ENCODE measurements at places on chromosomes 5 and 9.

GRCh38 chr9:129445794-129446306 lies 175.1 kb downstream of the C9orf50 start:
- no peak for DNase-seq

- DNase-seq = no peak
Observed at GRCh38 chr9:5188060-5188984, 2.9 kb upstream of the INSL6 start.

DNA sequence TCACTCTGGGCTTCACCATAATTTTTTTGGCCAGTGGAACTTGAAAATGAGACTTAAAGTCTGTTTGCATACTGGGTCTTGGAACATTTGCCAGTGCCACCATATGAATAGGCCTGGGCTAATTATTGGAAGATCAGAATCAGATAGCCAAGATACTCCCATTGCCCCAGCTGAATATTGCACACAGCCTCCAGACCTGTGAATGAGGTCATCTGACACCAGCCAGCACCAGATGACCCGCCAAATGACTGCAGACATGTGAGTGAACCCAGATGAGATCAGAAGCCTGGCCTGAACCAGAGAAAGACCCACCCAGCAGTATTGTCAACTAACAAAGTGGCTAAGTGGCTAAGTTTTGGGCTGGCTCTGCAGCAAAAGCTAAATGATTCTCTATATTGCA lies 220.5 kb upstream of the MPDZ start:
- no peak for DNase-seq

- no peak for DNase-seq
Observed at GRCh38 chr5:82544004-82544403, 265.9 kb upstream of the RPS23 start.

GRCh38 chr9:21789541-21790037 lies 12.8 kb upstream of the MTAP start:
- peak; percentile 77 for DNase-seq

DNA sequence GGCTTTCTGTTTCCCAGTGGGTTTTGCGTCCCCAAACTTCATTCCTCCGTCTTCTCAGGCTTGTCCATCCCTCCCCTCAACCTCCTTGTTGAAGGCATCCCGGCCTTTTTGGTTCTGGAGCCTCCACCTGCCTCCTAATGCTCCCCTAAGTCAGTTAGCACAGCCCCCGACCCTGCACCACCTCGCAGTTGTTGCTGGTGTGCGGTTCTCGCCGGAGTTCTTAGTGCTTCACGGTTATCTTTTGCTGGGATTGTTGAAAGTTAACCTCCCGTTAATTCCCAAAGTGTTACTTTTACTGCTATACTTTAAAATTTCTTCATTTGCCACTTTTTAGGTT lies 447 bp downstream of the UBLCP1 start:
- DNase-seq = no peak

DNA sequence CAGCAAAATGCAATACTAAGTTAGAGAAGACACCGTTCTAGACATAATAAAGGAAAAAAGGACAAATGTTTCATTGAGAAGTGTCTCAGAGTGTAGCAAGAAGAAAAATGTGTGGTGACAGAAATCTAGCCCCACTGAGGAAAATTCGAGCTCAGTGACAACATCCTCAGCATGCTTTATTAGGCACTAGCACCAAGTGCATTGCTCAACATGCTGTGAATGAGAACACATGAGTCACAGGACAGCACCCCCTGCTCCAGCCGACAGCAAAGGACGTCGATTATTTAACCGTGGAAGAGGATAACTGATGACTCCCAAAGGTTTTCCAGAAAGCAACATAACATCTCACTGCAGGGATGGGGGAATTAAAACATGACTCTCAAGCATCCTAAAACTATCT lies 182.7 kb downstream of the GNAQ start:
- DNase-seq = no peak

GRCh38 chr5:160547872-160548271 lies 126.2 kb downstream of the PTTG1 start:
- no peak for DNase-seq

DNA sequence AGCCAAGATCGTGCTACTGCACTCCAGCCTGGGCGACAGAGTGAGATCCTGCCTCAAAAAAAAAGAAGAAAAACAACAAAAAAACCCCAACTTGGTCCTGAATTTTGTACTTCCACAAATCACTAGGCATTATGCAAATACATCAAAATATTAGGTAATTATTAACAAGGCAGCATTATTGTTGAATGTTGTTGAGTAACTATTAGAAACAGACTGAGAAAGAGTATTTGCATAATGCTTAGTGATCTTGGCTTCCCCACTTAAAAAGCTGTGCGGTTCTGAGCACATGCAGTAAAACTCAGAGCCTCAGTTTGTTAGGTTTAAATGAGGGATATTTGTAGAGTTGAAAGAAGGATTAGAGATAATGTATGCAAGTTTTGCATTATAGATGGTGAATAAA lies 64.2 kb downstream of the SCAMP1 start:
- no peak for DNase-seq

- DNase-seq = no peak
Observed at GRCh38 chr9:136773386-136774044, 9.2 kb upstream of the LCN15 start.

DNA sequence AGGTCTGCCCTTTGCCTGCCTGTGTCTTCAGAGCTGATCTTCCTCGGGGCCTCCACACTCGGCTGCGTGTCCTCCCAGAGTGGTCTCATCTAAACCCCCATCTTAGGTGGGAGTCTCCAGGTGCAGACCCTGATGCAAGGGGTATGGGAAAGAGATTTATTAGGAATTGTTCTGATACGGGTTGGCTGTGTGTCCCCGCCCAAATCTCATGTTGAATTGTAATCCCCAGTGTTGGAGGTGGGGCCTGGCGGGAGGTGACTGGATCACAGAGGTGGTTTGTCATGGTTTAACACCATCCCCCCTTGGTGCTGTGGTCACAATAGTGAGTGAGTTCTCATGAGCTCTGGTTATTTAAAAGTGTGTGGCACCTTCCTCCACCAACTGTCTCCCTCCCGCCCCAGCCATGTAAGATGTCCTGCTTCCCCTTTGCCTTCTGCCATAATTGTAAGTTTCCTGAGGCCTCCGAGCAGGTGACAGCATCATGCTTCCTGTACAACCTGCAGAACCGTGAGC lies 208.4 kb downstream of the AOPEP start:
- no peak for DNase-seq

DNA sequence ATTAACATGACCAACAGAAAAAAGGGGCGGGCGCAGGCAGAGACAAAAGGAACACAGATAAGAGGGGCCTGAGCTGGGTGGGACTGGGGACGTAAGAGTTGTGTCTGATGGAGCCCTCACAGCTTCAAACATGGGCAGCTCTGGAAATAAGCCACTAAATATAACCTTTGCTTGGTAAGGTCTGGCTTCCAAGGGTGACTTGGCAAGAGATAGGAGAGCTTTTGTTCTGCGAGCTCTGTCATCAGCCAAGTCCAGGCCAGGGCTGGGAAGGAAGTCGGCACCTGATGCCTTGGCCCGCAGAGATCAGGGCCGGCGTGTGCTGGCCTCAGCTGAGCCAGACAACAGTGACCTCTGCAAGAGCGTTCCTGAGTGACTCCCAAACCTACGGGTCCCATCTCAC lies 11.8 kb downstream of the TRUB2 start:
- DNase-seq = no peak

- no peak for DNase-seq
Observed at GRCh38 chr9:96302021-96302420, at the start of gene HSD17B3. Gene HSD17B3, minus strand, starts transcription at chr9:96302176. Its CDS starts 72 bp downstream, at chr9:96302104.

DNA sequence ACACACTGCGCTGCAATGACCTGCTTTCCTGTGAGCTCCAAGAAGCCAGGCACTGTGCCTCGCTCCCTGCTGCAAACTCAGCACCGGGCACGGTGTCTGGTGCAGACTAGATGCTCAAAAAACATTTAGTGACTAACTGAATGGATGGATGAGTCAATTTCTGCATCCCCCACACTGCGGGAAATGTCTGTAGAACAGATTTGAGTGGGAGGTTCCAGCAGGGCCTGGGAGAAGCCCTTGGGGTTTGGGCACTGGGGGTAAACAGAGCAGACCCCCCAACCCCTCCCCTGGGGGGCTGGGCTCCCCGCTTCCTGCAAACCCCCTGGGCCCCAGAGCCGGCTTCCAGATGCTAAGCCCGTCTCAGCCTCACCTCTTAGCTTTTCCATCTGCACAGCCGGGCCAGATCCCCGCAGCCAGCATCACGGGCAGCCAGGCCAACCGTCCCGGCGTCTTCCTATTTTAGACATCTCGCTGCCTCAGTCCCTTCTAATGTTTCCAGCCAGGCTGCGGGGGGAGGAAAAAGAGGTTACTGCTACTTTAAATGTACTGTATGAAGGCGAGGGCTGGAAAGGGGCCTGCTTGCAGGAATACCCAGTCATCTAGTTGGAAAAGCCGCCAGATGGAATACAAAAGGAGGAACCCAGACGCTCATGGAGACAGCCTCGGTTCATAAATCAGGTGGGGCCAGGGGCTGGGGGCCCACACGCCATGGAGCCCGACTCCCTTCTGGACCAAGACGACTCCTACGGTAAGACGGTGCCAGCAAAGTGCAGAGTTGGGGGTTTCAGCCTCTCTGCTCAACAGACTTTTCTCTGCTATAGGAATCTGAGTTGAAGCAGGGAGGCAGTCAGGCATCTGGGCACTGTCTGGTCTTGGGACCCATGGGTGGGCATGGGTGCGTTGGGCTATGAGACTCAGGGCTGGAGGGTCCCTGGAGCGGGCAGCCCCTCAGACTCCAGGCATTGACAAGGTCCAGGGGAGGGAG lies 67.1 kb upstream of the GGTA1 start:
- DNase-seq = peak; percentile 15

DNA sequence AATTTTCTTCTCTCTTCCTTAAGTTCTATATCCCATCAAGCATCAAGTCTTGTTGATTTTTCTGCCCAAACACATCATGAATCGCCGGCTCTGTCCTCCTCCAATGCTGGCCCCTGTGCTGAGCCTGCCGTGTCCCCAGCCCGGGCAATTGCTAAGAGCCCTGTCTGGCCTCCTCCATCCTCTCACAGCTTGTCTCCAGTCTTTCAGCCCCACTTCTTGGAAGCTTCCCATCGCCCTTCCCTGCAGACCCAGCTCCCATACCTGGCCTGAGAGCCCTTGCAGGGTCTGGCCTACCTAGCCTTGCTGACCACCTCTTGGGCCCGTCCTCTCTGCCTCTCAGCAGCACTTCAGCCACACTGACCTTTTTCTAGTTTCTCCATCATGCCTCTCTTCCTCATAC lies 61.9 kb downstream of the COL15A1 start:
- no peak for DNase-seq

- no peak for DNase-seq
Observed at GRCh38 chr9:95935861-95936578, 60.5 kb downstream of the ERCC6L2 start.

DNA sequence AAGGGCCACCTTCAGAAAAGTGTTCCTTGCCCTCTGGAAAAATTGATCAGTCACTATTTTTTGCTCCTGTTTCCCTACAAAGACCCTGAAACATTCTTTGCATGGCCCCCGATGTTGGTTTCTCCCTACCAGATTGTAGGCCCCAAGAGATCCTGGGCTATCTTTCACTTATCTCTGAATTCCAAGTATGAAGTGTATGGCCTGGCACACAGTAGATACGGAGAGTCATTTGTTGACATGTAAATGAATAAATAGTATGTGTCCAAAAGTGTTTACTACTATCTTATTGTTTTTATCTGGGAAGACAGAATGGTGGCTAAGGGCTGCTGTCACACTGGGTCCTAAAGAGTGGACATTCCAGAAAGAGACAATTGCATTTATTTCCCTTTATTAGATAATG lies 7.4 kb upstream of the ANKDD1B start:
- DNase-seq = no peak

- no peak for DNase-seq
Observed at GRCh38 chr5:66805514-66806430, 209.6 kb downstream of the MAST4 start.

DNA sequence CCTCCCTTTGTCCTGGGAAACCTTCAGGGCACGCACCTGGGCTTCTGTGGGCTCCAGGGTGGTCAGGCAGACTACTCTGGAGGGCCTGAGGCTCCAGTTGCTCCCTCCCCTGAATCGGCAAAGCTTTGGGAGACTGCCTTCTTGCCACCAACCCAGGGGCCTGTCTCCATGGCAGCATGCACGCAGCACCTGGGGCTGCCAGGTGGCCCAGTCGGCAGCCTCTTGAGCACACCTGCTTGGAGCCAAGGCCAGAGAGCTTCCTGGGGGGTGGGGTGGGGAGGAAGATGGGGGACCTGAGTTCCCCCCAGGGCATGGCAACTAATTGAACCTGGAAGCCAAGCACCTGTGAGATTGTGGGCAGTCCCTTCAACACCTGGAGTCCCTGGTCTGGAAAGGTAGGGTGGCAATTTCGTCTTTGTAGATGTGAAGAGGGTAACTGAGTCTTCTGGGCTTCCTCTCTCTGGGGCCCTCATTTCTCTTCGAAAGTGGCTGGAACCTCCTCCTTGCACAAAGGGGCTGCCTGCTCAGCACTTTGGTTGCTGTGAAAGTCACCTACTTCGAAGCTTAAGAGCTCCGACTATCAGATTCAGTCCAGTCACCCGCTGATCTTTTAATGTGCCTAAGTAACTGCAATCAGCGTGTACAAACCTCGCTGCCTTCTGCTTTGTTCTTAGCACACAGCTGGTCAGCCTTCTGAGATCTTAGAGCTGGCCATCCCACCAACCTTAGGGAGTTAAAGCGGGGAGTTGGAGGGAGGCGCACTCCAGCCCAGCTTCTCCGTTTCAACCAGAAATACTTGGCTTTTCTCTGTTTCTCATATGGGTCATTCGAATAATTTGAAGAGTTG lies 4.0 kb downstream of the RNF183 start:
- no peak for DNase-seq

DNA sequence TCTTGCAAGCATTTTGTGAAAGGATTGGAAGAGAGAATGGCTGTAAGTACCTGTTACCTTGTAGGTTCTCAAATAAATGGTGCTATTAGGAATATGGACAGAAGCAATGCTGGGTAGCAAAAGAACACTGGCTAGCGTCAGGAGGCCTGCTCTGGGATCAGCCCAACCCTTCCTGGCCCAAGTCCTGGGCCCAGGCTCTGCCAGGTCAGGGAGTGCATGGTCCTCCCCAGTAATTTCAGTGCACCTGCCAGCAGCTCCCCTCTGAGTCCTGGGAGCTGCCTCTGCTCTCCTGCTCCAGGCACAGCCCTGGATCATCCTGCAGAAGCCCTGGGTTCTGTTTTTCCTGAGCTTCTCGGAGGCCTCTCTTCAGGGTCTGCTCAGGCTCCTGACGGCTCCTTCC lies 89.5 kb upstream of the ARAP3 start:
- no peak for DNase-seq

DNA sequence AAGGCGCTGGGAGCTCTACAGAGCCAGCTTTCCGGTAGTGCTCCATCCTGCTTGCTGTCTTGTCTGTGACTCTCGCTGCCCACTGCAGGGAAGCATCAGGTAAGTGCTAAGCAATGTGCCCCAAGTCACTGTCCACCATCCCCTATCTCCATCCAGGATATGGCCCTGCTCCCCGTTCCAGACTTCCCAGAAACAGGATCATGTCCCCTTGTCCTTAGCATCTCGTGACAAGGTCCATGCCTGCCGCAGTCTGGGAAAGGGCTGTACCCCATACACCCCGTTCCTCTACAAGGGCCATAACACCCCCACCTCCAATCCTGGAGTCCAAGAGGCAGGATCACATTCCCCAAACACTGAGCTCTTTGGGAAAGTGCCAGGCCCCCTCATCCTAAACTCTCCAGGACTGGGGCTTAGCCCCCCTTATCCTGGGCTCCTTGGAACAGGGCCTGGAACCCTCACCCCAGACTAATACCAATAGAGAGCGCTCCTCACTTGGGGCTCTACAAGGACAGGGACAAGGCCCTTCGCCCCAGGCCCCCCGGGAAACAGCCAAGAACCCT lies 566 bp downstream of the RPP25L start:
- no peak for DNase-seq

- DNase-seq = peak; percentile 82
Observed at GRCh38 chr5:113489299-113489698, 1.0 kb upstream of the MCC start.
